NCI-H2171 (cell line): ENCODE measurements at places on chromosomes 16 and 17.

DNA sequence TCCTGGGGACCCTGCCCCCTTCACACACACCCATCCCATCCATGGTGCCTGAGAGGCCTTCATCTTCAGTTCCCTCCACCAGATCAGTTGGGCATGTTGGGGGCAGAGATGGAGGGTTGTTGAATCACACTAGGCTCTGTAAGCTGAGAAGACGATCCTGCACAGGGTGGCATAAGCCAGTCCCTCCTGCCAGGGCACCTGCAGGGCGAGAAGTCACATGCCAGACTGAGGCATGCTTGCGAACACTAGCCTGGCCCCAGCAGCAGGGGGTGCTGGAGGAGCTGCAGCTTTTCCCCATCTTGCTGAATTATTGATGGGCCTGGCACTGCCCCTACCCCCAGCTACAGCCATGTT is 6.1 kb upstream of the TBX2 start:
- no peak for DNase-seq

DNA sequence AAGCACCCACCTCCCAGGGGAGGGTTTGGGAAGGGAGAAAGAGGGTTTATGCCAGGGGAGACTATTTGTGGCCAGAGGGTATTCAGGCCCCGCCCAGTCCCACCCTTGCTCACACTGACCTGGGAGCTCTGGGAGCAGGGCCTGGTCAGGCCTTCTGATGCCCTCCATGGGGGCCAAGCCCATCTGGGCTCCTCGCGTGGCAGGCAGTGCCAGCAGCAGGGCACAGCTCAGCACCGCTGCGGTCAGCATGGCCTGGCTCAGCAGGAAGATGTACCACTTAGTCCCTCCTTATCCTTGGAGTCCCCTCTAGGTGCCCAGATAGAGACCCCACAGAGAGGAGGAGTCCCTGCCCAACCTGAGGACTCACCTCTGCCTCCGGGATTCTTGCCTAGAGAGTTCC is at the start of gene AGRP:
TSS of gene AGRP (minus strand) at position 398 of the 400 bp plus-strand sequence. CDS start at position 249, 149 bp downstream.
- no peak for DNase-seq

DNA sequence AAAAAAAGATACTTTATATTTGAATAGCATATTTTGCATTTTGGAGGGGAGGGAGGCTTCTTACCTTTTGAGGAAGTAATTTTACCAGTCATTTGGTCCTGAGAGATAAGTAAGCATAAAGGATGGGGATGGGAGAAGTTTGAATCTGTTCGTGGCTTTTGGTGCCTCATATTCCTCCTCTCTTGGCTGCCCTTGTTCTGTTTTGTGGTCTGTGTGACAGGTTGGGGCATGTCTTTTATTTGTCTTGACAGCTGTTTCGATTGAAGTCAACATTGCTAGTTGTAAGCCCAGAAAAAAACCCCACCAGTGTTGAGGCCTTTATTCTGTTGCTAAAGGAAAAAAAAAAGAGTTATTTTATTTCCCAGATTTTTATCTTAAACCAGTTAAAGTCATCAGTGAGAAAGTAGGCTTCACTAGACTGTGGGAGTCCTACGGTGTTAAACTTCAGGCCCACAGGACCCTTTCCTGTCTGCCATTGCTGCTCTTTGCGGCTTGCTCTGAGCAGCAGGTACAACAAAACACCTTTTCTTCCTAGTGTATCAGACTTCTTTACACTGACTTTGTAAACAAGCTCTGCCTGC is 11.4 kb downstream of the SLC7A6 start:
- DNase-seq, result peak; percentile 85

GRCh38 chr17:59859444-59860025 is 33.2 kb downstream of the TUBD1 start:
- no peak for DNase-seq

DNA sequence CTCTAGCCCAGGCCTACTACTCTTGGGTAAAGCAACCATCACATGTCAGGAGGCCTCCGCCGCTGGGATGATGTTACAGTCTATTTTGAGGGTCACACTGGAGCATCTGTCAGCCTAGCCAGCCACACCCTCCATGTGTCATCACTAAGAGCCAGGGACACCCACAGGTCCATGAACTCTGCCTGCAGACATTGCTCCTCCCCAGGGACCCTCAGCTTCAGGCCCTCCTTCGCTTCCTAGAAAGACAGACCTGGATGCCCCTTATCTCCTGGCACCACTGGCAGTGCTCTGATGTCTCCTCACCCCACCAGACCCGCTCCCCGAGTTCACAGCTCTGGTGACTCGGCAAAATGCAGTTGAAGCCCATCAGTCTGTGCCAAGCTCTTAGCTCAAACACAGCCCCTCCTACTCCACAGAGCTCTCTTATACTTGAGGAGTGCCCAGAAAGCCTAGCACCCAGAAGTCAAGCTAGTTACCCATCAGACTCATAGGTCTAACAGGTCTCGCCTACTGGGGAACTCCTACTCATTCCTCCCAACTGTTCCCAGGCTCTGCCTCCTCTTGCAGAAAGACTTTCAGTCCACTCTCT is 5.9 kb downstream of the RANBP10 start:
- no peak for DNase-seq

DNA sequence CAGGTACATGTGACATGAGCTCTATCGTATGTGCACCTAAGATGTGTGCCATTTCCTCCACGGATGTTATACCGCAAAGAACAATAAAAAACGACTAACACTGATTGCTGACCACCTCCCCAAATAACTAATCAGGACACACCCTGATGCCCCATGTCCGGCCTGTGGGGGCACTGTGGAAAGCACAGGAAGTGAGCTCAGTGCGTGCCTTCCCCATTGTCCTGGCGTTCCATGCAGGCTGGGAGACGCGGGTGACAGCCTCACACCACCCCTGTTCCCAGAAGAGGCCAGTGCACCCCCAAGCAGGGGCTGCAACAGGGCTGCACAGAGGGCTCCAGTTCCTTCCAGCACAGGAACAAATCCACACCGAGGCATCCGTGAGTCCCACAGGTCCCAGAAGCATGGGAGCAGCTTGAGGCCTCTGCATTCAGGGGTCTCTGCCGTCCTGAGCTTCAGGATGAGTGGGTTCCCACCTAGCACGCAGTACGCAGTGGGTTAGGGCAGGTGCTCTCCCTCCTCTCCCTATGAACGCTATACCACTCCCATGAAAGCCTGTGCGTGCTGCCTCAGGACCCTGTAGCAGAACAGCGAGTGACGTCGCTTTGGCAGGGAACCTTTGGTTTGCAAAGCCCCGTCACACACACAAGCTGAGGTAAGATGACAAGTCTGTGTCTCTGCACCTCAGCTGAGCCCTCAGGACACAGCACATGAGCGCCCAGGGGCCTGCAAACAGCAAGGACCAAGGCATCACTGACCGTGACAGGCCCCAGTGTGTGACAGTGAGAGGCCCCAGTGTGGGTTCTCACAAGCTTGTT is 117.7 kb downstream of the ZNF778 start:
- no peak for DNase-seq

- DNase-seq, result no peak
Measured at GRCh38 chr17:77498791-77499698, 358.3 kb downstream of the SEC14L1 start.

- no peak for DNase-seq
Measured at GRCh38 chr17:49738456-49739163, 25.3 kb downstream of the FAM117A start.

- no peak for DNase-seq
Measured at GRCh38 chr17:79189305-79189704, 114.7 kb downstream of the ENGASE start.

DNA sequence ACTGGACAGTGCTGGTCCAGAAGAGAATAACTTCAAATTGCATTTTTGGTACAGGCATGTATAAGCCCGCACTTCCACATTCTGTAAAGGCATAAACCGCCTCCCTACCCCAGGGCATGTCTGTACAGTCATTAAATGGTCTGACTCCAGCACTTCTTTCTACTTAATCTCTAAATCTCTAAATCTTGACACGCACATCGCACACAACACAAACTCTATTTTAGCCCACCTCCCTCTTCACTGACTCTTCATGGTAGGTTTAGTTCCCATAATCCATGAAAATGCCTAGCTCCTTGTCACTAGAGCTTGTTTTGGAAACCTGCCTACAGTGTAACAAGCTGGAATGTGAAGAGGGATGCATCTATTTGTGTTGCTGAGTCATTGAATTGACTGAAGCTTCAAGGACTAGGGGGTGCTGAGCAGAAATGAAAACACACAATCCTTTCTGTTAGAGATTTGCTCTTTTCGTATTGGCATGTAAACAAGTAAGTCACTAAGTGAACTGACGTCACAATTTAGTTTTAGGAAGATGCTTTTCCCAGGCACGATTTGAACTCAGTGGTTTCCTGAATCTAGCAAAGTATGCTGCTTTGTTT is 1.6 kb upstream of the DUSP14 start:
- peak; percentile 24 for DNase-seq

- no peak for DNase-seq
Measured at GRCh38 chr17:42422412-42422957, 571 bp downstream of the CAVIN1 start.

GRCh38 chr17:9536061-9536460 is 39.6 kb downstream of the STX8 start:
- no peak for DNase-seq

GRCh38 chr16:49914657-49915056 is 58.7 kb upstream of the ZNF423 start:
- DNase-seq, result no peak

- no peak for DNase-seq
Measured at GRCh38 chr17:56395787-56396186, 197.7 kb upstream of the NOG start.

- no peak for DNase-seq
Measured at GRCh38 chr16:81574168-81574567, 129.6 kb downstream of the CMIP start.

DNA sequence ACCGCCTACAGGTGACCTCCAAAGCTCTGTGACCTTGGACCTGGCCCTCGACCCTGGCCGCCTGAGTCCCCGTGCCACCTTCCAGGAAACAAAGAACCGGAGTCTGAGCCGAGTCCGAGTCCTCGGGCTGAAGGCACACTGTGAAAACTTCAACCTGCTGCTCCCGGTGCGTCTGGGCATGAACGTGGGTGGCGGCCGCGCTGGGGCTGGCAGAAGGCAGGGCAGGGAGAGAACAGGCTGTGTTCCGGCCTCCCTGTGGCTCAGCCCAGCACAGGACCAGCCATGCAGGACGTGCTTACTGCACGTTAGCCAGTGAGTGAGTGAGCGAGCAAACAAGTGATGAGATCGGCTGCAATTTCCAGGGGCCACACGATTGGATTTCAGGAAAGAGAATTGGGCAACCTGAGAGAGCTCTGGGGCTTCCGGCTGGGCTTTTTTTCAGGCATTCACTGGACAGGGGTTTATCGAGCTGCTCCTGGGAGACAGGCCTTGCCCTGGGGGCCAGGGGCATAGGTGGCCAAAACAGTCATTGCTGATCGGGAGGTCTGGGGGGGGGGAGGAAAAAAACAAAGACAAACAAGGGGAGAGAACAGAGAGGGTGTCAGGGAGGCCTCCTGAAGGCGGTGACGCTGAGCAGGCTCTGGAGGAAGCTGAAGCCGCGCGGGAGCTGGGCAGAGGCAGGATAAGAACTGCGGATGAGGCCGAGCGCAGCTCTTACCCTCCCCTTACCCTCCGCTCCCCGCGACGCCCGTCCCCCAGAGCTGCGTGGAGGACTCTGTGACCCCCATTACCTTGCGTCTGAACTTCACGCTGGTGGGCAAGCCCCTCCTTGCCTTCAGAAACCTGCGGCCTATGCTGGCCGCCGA is 16.9 kb downstream of the ITGAX start:
- DNase-seq, result no peak

DNA sequence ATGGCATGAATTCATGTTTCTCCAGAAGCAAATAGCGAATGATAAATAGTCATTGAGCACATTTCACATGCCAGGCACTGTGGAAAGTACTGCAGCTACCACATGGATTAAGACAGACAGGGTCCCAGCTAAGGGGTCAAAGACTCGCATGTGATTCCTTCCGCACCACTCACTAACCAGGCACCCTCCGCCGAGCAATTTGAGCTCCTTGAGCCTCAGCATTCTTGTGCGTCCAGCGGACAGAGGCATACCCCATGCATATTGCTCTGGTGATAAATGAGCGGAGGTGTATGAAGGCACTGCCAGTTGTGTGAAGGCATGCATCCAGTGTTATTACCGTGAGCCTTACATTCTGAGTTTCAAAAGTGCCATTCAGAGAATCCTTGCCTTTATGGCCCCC is 358.7 kb downstream of the HS3ST4 start:
- no peak for DNase-seq

GRCh38 chr16:54412037-54412436 is 125.5 kb upstream of the IRX3 start:
- no peak for DNase-seq

- DNase-seq, result no peak
Measured at GRCh38 chr17:76805319-76805718, 62.9 kb upstream of the MGAT5B start.

DNA sequence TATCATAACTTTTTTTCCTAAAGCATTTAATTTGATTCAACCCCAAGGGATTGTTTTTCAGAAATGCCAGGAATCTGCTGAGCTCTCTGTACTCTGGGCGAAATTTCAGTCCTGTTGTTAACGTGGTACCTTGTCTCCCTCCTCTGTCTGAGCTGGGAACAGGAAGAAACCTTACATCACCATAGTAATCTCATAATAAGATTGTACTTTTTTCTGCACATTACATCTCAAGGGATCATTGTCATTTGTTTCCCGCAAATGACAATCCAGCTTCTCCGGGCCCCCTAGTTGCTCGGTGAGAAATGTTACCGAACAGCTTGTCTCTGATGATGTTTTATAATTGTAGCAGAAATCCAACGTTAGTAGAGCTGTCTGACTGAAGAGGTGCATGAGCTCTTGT is 152.7 kb upstream of the ERCC4 start:
- DNase-seq, result no peak

DNA sequence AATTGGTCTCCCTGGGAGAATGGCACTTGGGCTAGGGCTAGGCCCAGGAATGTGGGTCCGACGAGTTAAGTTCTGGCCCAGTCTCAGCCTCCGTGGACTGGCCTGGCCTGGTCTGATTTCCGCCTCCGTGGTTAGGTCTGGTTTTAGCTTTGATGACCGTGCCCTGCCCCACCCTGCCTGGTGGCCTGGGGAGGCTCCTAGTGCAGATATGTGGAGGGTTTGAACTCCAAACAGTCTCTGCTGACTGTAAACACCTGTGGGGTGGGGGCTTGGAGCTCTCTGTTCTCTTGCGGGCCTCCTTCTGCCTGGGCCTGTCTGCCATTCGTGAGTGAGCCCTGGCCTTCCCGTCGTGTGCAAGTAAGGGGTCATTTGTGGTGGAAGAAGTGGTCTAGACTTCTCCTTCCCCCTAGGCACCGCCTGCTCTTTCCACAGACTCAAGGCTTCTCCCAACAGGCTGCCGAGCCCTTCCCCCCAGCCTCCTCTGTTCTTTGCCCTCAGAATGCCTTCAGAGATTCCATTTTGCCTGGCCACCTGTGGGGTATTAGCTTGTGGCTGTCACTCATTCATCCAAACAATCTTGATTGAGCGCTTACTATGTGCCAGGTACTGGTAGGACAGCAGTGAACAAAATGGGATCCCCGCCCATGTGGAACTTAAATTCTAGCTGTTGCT is 1.6 kb downstream of the ATP6V0C start:
- DNase-seq, result no peak

DNA sequence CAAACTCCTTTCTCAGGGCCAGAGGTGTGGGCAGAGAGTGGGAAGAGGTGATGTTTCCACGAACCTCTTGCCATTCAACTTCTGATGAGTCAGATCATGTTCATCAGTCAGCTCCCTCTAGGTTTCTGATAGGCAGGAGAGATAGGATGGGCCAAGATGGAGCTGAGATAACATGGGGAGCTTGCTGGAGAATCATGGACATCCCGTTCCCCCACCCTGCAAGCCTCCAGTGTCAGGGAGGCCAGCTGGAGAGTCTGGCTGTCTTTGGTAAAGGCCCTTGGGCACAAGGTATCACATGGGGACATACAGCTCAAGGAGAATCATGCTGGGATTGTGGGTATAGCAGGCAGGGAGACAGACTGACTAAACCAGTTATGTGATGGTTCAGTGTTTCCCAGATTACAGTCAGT is 136.0 kb upstream of the IRX3 start:
- DNase-seq, result no peak

- DNase-seq, result no peak
Measured at GRCh38 chr17:10735251-10735650, 5.4 kb upstream of the TMEM220 start.
